ENCODE measurements at places on chromosomes 7 and 10.

DNA sequence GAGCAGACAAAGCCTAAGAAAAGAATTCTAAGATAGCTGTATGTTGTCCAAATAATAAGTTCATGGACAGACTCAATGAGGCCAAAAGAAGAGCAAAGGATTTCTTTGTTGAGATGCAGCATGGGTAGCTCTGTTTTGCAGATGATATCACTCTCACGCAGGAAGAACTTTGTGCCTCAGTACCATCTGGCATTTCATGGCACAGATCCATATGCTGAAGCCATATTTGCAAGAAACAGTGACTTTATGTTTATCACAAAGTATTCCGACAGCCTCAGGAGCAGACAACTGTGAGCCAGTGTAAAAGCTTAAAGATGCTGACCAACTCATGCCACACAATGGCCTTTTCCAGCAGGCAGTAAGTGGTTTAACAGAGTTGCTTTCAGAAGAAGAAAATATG, 45.5 kb upstream of the RNF148 start:
- DNase-seq: no peak

DNA sequence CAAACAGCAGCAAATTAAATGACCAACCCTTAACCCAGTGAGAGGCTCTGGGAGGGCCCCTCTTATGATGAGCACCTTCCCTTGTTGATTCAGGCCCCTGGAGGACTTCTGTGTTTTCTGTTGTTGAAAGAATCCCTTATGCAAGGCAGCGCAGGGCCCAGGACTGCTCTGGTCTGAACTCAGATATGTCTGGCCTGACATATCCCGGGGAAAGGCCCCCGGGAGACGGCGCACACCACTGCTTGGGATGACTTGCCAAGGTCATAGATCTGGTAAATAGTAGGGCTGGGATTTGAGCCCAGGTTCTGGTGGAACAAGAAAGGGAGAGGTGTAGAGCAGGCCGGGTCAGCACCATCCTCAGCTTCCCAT, 124.0 kb downstream of the AOAH start:
- DNase-seq: no peak

DNA sequence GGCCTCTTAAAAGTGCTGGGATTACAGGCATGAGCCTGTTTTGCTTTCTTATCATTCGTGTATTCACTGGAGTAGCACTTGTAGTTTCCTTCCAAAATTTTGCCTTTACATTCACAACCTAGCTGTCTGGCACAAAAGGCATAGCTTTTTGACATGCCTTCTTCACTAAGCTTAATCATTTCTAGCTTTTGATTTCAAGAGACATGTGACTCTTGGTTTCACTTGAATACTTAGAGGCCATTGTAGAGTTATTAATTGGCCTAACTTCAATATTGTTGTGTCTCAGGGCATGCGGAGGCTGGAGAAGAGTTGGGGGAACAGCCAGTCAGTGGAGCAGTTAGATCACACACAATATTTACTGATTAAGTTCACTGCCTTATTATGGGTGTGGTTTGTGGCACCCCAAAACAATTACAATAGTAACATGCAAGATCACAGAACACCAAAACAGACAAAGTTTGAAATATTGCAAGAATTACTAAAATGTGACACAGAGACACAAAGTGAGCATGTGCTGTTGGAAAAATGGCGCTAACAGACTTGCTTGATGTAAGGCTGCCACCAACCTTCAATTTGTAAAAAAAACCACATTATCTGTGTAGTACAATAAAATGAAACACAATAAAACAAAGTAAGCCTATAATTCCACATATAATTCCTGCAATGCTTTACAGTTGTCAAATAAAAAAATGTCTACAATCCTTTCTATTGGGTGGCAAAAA, 43.1 kb downstream of the BRAF start:
- DNase-seq: no peak

DNA sequence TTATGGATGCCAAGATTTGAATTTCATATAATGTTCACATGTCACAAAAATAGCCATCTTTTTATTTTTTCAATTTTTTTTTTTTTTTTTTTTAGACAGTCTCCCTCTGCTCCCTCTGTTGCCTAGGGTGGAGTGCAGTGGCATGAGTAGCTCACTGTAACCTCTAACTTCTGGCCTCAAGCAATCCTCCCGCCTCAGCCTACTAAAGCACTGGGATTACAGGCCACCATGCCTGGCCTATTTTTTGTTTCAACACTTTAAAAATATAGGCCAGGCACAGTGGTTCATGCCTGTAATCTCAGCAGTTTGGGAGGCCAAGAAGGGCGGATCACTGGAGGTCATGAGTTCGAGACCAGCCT, 246.3 kb downstream of the SKIDA1 start:
- DNase-seq: no peak

DNA sequence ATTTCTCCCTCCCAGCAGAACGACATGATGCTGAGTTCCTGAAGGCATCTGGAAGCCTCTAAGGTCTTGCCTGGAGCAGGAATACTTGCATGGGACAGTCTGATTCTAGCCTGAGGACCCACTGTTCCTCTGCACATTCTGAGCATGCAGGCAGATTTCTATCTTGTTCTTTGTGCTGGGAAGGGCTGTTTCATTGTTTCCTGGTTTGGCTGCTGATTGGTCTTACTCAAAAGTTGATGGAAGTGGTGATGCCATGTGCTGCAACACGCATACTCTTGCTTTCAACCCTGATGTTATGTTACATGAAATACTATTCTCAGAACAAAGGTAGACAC, 307.0 kb downstream of the GATA3 start:
- DNase-seq: no peak

DNA sequence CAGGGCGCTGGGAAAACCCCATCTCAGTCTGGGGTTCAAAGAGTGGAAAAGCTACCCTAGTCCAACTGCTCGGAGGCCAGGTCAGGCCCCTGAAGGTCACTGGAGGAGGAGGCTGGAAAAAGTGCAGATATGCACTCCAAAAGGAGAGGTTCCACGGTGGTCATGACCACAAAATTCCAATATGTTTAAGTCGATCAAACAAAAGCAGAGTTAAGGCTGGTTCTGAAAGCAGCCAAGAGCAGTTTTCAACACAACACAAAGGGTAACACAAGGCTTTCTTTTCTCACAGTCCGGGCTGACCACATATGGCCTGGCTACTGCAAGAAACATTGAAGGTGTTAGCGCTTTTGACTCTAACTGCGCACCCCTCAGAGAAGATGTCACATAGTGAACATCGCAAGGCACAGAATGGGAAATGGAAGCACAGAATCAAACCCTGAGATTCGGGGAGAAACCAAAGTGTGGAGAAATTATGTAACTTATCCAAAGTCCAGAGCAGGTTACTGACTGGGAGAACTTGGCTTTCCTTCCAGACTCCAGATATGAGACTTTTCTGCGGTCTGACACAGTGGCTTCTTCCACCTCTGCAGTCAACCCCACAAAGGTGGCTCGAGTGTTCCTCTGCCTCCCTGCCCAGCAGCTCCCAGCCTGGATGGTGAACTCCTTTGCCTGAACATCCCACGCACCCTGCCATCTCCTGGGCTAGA, 1.3 kb upstream of the GRB10 start:
- DNase-seq: no peak

DNA sequence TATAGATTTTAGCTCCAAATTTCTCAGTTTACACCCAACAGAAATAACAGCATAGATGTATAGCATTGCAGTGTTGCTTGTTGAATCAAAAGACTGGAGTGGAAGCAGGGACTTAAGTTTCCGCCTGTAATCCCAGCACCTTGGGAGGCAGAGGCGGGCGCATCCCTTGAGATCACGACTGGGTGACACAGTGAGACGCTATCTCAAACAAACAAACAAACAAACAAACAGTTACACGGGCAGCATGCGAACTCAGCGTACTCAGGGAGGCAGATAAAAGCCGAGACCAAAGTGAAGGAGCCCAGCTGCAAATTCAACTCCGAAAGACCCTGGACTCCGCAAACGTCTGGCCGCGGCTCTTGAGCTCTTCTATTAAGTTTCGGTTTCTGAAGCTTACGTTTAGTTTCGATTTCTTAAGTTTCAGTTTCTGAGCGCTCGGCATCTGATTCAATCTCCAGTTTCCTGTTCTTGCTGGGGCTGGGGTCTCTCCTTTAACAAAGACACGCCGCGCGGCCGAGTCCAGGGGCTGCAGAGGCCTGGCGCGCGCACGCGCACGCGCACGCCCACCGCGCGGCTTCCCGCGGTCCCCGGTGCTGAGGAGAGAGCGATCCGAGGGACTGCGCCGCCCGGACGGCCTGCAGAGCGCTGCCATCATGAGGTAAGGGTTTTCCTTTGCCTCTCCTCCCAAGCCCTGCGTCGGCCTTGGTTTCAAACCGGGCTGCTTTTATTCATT, at the start of gene IFIT5:
IFIT5 (plus strand) TSS at position 423 of the 733 bp plus-strand sequence; CDS start at position 654, 231 bp downstream.
- DNase-seq: peak; percentile 28

GRCh38 chr10:79123547-79123963, 54.8 kb downstream of the ZMIZ1 start:
- DNase-seq: no peak

GRCh38 chr7:2821161-2821841, 22.8 kb downstream of the GNA12 start:
- no peak for DNase-seq

DNA sequence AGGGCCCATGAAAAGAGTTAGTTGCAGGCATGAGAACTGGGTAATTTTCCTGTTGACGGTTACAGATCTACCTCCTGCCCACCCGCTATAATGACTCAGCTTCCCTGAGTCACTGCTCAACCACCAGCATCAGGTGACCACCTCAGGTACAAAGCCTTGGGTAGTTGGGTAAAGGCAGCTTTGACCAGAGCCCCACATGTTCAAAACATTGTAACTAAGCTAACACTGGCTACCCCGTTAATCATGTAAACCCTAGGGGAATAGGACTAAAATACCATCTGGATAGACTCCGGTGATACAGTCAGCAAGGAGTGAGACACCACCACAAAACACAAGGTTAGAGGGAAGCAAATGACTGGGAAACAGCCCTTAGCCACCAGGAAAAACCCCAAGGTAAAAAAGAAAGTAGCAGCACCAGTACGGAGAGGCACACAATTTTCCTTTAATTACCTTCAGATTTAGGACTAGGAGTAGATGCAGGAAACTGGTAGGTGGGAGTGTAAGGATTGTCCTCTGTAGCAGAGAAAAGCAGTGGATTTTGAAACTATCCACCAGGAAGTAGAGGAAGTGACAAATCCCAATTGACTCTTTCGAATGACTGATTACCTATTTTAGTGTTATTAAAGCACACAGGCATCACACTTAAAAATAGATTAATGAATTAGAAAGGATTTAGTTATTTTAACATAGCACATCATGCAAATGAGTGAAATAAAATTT, 103.5 kb upstream of the PDLIM1 start:
- no peak for DNase-seq

- DNase-seq: no peak
These were observed 37.6 kb downstream of the TNPO3 start for GRCh38 chr7:129017264-129017663.

DNA sequence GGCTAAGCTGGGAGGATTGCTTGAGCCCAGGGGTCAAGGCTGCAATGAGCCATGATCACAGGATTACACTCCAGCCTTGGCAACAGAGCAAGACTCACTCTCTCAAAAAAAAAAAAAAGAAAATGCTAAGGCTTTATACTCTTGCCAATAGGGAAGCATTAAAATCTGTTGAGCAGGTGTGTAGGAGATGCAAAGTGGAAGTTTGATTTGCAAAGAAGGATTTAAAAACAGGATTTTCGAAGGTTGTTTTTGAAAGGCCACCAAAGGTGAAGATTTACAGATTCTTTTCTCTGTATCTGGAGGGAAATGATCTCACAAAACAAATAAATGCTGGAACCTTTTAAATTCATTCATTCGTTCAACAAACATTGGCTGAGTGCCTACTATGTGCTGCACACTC, 8.6 kb upstream of the PDE1C start:
- no peak for DNase-seq

DNA sequence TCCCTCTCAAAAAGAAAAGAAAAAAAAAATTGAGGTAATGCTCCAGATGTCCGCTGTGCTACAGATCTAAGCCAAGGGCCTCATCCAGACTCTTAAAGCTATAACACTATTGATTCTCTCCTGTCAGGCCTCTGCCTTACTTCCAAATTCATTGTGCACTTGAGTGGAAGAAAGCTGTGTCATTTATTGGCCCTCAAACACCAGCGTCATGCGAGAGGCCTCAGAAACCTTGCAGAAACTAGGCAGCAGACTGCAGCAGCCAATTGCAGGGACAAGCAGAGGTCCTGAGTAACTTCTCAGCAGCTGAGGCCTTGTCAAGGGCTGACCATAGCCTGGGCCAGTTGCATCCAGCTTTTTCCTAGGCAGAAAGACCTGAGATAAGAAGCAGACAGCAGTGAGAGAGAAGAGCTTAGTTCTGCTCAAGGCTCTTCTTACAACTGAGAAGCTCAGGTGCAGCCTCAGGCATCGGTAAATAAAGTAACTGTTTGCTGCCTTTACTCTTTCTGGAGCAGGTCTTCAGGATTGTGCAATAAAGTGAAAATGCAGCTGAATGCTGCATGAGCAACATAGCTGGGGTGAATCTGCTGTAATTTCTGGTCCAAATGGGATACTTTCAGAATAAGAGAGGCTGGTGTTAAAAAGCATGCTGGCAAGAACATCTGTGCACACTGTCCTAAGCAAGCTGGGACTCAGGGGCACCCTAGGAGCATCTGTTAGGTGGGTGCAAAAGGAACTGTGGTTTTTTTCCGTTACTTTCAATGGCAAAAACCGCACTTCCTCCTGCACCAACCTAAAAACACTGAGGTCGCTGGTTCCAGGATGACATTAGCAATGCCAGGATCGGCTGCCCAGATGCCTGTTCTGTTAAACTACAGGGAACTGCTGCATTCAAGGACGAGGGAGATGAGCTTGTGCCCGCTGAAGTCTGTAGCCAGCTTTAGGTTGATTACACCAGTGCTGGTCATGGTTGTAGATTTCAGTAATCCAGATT, 181.8 kb upstream of the PFKP start:
- DNase-seq: no peak

GRCh38 chr7:16702441-16702840, 51.1 kb upstream of the TSPAN13 start:
- DNase-seq: no peak

DNA sequence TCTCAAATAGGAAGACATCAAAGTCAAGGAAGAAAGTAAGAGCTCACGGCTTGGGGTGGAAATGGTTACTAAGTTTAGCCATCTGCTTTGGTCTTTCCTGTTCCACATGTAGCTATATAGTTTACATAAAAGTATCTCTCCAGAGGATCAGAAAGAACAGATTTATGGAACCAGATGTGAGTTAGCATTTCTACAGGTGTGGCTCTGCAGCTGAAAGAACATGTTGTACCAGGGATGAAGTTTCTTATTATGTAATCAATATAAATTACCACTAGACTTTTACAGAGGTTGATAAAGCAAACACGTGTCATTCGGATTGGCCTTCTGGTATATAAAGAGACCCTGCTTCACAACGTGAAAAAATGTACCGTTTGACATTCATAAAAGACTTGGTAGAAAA, 19.9 kb downstream of the CALD1 start:
- no peak for DNase-seq

GRCh38 chr7:25850735-25851134, 301.3 kb upstream of the NFE2L3 start:
- no peak for DNase-seq
